Activated CD4-positive, alpha-beta T cell treated with anti-CD3 and anti-CD28 coated beads for 36 hours (primary cell): ENCODE measurements at places on chromosomes 16 and 17.

DNA sequence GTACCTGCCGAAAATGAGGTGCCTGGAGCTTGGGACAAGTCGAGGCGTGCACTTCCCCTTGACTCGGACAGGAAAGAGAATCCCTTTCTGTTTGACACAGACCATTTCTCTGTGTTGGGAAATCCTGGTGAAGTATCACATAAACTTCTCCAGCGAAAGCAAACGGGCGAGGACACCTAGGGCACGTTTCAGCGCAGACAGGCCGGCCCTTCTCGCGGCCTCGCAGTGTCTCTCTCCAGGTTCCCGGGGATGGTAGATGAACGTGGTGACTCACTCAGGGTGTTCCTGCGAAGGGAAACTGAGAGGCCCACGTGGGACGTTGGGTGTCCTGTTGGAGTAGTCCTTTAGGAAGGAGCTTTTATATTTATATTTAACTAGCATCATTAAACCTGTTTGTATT lies 36.3 kb upstream of the ZNF750 start:
- DNase-seq = no peak

- DNase-seq = no peak
Observed at GRCh38 chr17:46003907-46004748, 5.1 kb downstream of the STH start.

- DNase-seq = no peak
Observed at GRCh38 chr16:23423496-23424049, 29.4 kb downstream of the COG7 start.

GRCh38 chr17:13835151-13835550 lies 233.4 kb upstream of the HS3ST3A1 start:
- no peak for DNase-seq

DNA sequence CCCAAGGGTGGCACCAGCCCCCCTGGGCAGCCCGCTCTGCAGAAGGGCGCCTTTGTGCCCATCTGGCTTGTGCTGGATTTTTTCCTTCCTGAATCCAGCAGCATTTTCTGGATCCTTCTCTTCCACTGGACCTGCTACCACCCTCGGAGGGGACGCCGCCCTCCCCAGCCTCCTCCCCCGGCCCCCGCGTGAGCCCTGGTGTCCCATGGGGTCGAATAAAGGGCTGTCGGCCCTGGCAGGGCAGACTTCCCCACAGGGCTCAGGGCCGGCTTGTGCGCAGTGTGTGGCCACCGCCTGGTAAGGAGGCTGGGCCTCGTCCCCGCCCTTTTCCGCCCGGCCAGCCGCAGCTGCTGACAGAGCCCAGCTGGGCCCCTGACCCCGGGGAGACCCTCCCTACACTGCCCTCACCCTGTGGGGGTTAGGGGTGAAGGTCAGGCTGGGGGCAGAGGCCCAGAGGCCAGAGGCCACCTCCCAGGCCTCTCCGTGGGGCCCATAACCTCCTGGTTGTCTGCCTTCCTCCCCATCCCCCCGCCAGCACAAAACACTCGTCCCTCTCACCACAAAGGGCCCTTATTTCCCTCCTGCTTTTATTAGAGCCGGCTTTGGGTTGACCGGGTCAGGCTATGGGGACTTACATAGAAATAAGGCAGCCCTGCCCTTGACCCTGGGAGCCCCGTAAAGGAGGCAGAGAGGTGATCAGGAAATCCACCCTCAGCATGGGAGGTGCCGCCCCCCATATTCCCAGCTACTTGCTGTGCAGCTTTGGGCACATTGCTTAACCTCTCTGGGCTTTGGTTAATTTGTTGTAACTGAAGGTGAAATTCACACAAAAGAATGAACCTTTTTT lies 179.3 kb upstream of the CIBAR2 start:
- DNase-seq = no peak

DNA sequence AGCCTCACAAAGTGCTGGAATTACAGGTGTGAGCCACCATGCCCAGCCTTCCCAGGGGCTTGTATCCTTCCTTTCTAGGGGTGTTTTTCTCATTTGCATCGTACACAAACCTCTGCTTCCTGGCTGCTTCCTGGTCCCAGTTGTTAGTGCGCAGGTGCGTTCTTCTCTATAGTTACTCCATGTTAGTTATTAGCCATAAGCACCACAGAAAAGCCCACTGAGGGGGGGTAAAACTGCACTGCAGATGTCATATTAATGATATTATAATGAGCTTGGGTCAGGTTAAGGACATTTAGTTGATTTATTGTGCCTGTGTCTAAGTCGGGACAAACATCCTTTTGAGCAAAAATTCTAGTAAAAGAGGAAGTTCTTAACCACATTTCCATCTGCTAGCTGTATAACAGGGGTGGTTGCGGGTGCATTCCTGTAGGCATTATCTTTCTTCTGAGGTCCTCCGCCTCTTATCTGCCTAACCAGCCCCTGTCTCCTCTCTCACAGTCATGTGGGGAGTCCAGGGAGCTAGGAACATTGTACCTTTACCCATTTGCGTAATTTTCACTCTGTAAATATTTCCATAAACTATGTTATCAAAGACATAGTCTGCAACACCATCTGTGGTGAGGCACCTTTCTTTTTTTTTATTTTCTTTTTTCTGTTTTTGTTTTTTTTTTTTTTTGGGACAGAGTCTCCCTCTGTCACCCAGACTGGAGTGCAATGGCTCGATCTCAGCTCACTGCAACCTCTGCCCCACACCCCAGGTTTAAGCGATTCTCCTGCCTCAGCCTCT lies 23.6 kb upstream of the ATF7IP2 start:
- DNase-seq = peak; percentile 17

- DNase-seq = peak; percentile 32
Observed at GRCh38 chr17:65345261-65346005, 208.3 kb downstream of the RGS9 start.

DNA sequence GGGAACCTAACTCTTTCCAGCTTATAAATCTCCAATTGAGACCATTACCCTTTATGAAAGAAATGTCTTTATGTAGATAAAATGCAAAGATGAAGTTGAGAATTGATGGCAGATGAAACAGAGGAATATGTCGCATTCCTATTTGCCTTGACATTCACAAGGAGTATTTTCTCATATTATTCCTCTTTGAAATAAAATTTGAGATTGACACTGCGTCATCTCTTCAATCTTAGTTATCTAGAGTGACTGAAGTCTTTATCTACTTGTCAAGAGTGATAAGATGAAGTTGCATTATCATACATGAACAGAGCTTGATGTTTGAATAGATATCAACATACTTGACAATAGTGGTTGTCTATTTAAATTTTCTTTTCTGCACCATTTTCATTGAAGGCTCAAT lies 574.4 kb upstream of the SOX9 start:
- DNase-seq = no peak

DNA sequence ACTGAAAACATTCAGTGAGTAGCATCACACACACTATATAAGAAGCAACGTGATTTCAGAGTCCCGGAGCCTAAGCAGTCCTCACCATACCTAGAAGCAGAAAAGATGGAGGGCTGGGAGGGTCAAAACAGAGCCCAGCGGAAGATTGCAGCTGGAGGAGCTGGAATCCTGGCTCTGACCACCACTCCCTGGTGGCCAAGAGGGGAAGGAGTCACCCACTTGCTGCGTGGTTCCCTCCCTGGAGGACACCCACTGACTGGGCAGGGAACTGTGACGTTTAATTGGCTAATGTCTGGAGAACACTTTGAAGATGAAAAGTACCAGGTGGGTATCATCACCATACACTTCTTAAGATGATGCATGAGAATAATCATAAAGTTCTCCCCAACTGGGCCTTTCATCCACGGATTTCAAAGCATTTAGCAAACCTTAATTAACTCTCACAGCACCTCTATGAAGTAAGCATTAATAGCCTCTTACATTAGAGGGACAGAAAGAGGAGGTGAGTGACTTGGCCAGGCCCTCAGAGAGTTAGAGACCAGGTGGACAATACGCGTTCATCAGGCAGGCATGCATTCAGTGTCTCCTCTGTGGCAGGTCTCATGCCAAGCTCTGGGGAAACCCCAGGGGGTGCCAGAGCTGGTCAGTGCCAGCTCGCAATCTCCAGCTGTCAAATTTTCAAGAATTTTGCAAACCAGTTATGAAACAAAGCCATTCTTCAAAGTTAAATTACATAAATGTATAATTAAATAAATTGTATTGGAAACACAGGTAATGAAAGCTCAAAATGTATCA lies 137.9 kb downstream of the AXIN2 start:
- no peak for DNase-seq
